ENCODE measurements at places on chromosomes 1 and 21.

- DNase-seq, result no peak
Observed at GRCh38 chr1:162165528-162165927, 96.0 kb downstream of the NOS1AP start.

DNA sequence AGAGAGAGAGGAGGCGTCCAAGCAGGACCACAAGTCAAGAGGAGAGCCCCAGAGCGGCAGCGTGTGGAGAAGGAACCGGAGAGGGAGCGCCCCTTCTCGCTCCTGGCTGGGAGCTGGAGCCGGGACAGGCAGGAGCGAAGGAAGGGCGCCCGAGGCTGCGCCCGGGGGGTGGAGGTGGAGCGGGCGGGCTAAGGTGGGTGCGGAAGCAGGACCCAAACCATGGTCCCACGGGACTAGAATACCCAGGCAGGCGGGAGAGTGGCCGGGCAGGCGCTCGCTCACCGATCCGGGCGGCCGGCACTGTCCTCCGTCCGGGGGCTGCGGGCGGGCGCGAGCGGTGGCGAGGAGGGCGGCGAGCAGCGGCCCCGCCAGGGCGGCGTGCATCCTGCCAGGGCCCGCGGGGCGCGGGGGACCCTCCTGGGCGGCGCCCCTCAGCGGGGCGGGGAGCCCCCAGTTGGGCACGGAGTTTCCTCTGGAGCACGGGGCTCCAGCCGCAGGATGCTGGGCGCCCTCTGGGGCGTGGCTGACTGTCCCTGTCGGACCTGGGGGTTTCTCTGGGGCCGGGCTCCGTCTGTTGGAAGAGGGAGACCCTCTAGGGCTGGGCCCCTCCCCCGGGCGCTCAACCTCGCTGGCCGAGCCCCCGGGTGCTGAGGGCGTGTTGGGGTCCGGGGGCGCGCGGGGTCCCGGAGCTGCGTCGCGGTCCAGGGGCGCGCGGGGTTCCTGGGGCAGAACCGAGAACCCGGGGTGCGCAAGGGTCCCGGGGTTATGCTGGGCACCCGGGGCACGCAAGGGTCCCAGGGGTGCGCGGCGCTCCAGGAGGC, 569 bp downstream of the TRABD2B start:
- DNase-seq, result no peak

GRCh38 chr1:218827486-218827885, 346.2 kb upstream of the LYPLAL1 start:
- no peak for DNase-seq

- DNase-seq, result no peak
Observed at GRCh38 chr1:3470650-3471355, 16.3 kb downstream of the ARHGEF16 start.

GRCh38 chr1:176450526-176450925, 12.4 kb upstream of the PAPPA2 start:
- no peak for DNase-seq

DNA sequence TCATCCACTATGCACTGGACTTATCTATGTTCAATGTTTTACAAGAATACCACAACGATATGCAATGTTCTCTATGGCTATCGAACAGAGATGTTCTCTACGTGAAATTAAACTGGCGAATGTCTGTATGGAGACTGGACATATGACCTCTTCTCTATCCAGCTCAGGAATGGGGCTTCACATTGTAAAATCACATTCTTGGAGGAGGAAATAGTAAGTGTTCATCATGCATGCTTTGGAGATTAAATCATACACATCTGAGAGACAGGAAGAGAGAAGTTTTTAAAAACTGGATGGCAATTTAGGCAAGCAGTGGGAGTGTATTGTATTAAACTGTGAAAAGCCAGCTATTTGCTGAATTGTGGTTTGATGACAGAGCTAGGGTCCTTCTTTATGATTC, 47.9 kb upstream of the RGL1 start:
- DNase-seq, result no peak

GRCh38 chr1:87650306-87650705, 321.6 kb downstream of the LMO4 start:
- no peak for DNase-seq

GRCh38 chr1:8671306-8671917, 146.0 kb downstream of the RERE start:
- DNase-seq, result peak; percentile 80

GRCh38 chr1:94920061-94920460, 6.8 kb downstream of the CNN3 start:
- no peak for DNase-seq

DNA sequence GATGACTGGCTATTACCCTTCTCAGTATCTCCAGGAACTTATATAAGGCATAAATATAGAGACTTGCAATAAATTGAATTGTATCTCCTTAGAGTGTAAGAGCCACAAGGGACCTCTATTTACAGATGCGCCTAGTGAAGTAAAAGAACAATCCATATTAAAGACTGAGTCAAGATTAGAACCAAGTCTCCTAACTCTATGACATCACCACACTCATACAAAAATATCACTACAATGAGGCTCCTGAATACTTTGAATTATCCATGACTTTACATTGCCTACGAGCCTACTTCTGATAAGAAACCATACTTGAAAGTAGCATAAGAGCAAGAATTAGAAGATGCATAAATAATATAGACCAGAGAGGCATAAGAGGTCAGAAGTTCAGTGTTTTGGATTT, 18.8 kb downstream of the DPYD start:
- DNase-seq, result no peak

DNA sequence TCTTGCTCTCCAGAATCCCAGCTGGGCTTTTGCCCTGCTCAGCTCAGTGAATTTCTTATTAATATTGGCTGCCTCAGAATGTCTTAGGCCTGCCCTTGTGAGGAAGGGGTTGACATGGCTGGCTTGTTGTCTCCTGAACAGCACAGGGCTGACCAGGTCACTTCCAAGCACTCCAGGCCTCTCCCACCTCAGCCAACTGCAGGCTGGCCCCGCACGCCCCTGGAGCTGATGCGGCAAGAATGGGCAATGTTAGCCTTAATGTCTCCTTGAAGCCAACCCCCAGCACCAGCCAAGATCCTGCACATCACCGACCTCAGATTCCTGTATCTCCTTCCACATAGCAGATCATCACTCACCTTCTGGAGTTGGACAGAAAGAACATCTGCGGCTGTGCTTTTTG, 598.6 kb downstream of the AJAP1 start:
- DNase-seq, result no peak

- DNase-seq, result no peak
Observed at GRCh38 chr1:92315766-92316599, 17.1 kb downstream of the RPAP2 start.

- DNase-seq, result no peak
Observed at GRCh38 chr1:95029532-95029931, 43.2 kb downstream of the ALG14 start.

- no peak for DNase-seq
Observed at GRCh38 chr1:54545916-54546635, 2.0 kb upstream of the ACOT11 start.

DNA sequence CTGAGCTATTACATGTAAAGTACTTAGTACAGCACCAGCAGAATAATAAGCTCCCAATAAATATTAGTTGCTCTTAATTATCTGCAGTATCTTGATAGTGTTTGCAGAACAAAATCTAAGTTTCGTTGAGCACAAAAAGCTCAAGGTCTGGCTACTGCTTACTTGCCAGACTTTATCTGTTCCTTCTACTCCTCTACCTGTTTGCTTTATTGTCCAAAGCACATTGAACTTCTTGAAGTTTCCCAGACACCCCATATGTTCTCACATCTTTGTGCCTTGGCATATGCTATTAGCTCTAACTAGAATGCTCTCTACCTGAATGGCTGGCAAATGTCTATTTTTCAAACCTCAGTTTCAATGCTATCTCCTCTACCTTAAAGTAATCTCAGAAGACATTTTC, 54.9 kb downstream of the LRRC40 start:
- DNase-seq, result no peak

DNA sequence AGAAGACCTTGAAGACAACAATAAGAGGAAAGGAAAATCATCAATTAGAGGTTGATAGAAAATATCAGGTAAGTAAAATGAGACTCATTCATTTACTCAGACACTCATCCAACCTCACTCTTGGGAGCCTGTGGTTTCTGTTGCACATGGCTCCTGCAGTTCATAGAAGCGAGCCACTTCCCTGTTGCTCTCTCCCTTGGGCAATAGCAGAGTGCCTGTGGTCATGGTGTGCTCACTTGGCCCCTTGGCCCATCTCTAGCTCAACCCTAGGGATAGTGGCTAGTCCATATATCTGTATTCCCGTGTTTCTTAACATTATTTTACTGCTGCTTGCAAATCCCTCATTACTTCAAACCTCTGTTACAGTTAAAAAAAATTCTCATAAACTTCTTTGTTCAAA, 368.6 kb downstream of the PTPRC start:
- no peak for DNase-seq

DNA sequence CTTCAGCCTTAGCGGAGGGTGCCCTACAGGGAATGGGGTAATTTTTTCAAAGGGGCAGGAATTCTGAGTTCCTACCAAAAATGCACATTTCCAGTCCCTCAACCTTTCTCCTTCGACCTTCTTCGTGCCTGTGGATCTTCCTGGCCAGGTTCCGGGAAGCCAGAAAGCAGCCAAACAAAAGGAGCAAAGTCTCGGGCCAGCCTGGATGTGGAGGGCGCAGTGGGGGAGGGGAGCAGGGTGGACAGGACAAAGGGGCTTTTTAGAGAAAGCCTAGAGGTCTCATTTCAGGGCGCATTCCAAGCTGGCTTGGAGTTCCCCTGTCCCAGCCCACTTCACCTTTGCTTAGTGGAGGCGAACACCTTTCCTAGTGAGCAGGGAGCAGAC, 2.9 kb upstream of the INAVA start:
- no peak for DNase-seq

- DNase-seq, result no peak
Observed at GRCh38 chr1:115056395-115056798, 26.8 kb downstream of the TSHB start.

DNA sequence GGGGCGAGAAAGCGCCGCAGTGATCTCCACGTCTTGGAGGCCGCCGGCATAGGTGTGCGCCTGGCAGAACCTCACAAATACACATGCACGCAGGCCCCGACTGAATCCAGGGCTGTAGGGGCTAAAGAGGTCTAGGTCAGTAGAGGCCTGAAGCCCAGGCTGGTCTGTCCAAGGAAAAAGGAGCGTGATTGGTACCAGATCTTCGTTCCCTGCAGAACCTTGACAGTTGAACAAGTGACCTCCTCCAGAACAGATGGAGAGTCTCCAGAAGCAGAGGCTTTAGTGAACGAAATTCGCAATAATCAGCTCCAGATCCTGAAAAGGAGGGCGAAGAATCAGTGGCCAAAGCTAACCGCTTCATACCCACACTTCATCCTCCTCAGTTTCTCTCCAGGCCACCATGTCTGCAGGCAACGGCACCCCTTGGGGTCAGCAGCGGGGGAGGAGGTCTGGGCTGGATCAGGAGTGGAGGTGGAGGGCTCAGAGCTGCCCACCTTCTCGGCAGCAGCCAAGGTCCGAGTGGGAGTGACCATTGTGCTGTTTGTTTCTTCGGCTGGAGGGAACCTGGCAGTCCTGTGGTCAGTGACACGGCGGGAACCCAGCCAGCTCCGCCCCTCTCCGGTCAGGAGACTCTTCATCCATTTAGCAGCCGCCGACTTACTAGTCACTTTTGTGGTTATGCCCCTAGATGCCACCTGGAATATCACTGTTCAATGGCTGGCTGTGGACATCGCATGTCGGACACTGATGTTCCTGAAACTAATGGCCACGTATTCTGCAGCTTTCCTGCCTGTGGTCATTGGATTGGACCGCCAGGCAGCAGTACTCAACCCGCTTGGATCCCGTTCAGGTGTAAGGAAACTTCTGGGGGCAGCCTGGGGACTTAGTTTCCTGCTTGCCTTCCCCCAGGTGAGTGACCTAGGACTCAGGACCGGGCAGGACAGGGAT, 749 bp upstream of the PEX11B start:
- DNase-seq, result no peak

- DNase-seq, result no peak
Observed at GRCh38 chr1:31623365-31623764, 5.9 kb downstream of the HCRTR1 start.

DNA sequence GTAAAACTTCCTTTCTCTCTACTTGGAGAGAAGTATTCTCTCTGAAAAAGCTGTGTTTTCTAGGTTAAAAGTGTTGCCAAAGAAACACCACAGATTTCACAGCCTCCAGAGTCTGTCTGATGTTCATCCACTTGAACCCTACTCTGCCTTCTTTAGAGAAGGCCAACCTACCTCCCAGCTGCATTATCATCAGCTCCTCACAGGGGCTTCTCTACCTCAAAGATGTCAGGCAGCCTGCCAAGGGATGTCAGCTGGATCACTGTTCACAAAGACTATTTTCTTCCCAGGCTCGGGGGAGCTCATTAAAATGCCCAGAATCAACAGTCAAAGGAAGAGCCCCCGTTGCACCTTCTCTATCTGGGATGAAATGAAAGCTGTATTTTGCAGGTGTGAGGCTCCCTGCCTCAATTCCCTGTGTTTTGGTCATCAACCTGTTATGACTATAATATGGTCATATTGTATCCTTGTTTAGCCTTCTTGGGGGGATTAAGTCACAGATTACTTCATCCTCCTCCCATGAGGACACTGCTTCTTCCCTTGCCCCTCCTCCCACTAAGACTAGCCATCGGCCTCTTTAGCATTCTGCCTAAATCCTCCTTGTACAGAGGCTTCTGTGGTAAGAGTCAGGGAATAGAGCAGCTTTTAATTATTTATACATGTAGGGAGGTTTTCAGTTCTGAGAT, 25.7 kb downstream of the ANGPTL7 start:
- DNase-seq, result no peak

GRCh38 chr21:25518491-25518911, 88.8 kb downstream of the MRPL39 start:
- no peak for DNase-seq

GRCh38 chr21:14115646-14116045, 95.1 kb downstream of the LIPI start:
- DNase-seq, result no peak

DNA sequence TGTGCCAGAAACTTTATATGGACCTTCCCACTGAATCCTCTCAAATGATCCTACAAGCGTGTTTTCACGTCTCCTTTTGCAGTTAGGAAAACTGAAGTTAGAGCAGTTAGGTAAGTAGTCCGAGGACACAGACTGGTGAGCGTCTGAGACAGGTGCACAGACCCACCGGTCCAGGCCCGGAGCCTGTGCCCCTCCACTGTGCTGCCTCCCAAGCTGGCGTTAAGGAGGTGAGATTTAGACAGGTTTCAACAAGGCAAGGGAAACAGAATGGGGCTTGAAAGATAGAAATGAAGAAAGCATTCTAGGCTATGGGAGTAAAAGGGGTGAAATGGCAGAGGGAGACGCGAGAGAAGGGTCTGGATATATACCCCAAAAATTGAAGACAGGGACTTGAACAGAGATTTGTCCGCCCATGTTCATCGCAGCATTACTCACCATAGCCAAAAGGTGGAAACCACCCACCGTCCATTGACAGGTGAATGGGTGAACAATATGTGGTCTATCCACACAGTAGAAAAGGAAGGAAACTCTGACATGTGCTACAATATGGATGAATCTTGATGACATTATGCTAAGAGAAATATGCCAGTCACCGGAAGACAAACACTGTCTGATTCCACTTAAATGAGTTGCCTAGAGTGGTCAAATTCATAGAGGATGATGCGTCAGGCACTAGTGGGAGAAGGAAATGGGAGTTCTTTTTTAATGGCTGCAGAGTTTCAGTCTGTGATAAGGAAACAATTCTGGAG, 15.7 kb upstream of the PKP1 start:
- DNase-seq, result no peak
